Left ventricle myocardium inferior (tissue), 1 donor: ENCODE measurements at places on chromosomes 5 and 9. TPM values are rescaled to one million over a fixed set of nuclear protein-coding genes. Genes with fewer than 3 reads are reported as not detected.

The SPINK7 gene
- total RNA-seq: not detected

The IL13 gene
- total RNA-seq: not detected

The CTSV gene
- 0.14 TPM for total RNA-seq

The S1PR3 gene
- total RNA-seq: 26.8 TPM

The DMRT3 gene
- total RNA-seq: not detected

The ADAMTS2 gene
- total RNA-seq: 4.6 TPM

The IRX1 gene
- total RNA-seq: 0.16 TPM

The HRCT1 gene
- 6.2 TPM for total RNA-seq

The SPATA6L gene
- 0.96 TPM for total RNA-seq

The DMRTA1 gene
- total RNA-seq: 0.77 TPM

DNA sequence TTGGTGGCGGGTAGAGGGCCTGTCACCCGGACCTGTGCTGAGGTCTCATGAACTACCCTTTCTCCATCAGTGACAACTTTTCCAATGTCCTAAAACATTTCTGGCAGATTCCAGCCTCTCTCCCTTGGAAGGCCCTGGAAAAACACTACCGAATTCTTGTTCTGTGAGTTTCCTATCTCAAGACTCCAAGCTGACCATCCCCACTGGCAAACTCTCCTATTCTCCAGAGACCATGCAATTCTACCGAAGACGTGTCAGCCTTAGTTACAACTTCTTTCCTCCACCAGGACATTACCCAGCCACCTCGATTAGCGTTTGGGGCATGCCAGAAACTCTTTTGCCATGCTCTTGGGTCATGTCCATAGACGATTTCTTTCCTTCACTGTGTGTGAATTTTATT is 26.8 kb upstream of the GABRP start:
- H3K4me1 ChIP-seq: peaks cover 50% of the 10 kb centered on the region
- no peaks in the 10 kb centered on the region for H3K27me3 ChIP-seq
- H3K27ac ChIP-seq: peak overlapping the region; percentile 93
- H3K36me3 ChIP-seq: no peaks in the 10 kb centered on the region

DNA sequence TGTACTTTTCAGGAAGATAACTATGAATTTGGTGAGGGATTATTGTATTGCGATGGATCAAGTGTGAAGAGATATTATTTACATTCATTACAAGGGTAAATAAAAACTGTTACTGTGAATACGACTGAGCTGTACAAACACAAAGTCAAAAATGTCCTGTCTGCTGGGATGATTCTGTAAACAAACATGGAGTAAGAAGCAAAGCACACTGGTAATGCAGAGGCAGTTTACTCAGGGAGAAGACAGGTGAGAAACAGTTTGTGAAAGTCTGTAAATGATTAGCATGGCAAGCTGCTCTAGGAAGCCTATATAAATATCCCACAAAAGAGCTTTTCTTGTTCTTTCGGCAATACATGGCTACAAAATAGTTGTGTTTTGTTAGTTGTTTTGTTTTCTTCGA is 115.4 kb upstream of the GNA14 start:
- no peaks in the 10 kb centered on the region for H3K36me3 ChIP-seq
- H3K27ac ChIP-seq: no peak overlapping the region
- no peaks in the 10 kb centered on the region for H3K4me1 ChIP-seq
- DNase-seq: no peak
- H3K27me3 ChIP-seq: no peaks in the 10 kb centered on the region

- no peak overlapping the region for H3K27ac ChIP-seq
- no peaks in the 10 kb centered on the region for H3K36me3 ChIP-seq
- H3K4me1 ChIP-seq: no peaks in the 10 kb centered on the region
- no peak for DNase-seq
- peaks cover 23% of the 10 kb centered on the region for H3K27me3 ChIP-seq
Observed at GRCh38 chr9:87249029-87249428, 248.6 kb upstream of the DAPK1 start.

DNA sequence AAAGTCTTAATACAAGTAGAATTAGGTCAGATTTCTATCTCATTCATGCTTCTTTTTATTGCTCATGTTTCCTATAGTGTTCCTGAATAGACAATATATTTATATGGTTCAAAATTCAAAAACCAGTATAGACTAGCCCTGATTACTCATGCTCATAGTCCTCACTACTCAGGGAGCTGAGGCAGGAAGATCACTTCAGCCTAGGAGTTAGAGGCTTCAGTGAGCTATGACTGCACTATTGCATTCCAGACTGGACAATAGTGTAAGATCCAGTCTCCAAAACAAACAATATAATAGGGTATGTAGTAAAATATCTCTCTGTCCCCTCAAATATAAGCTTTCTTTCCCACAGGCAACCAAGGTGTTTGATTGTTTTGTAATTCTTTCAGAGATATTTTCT is 2.4 kb downstream of the ANKRD31 start:
- H3K27ac ChIP-seq: no peak overlapping the region
- no peak overlapping the region for H3K4me3 ChIP-seq
- H3K27me3 ChIP-seq: peaks cover 6% of the 10 kb centered on the region
- DNase-seq: no peak

DNA sequence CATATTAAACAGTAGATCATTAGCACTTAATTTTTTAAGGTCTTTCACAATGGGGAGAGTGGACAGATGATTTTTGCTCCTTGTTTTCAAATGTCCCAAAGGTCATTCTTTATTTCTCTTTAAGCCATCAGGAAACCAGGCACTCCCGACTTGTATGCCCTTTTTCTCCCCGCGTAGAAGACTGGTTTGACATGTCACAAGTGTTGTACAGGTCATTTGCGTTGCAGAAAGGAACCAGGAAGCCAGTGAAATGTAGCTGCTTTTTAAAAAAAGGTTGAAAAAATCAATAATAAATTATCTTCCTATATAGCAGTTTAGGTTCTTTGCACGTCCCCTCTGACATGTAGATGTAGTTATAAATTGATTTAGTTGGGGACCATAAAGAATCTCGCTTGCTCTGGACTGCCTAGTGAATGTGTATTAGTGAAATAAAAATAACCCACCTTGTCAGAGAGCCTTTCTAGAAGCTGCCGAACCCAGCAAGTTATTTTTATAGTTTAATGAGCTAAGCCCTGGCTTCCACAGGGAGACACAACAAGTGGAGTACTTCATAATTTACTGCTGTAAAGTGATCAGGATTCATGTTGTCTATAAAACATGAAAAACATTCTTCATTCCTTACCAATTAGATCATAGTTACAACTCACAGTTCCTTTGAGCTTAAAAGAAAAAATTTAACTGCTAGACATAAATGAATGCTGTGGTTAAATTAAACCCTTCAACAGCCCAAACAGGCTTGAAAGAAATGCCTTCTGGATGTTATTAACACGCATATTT is 404.6 kb downstream of the CSNK1G3 start:
- H3K36me3 ChIP-seq: no peaks in the 10 kb centered on the region
- H3K27me3 ChIP-seq: no peaks in the 10 kb centered on the region
- H3K4me1 ChIP-seq: peaks cover 15% of the 10 kb centered on the region

- DNase-seq: no peak
- H3K27me3 ChIP-seq: no peaks in the 10 kb centered on the region
- no peak overlapping the region for H3K4me3 ChIP-seq
- no peaks in the 10 kb centered on the region for H3K4me1 ChIP-seq
Observed at GRCh38 chr5:63602971-63603370, 359.3 kb downstream of the HTR1A start.

DNA sequence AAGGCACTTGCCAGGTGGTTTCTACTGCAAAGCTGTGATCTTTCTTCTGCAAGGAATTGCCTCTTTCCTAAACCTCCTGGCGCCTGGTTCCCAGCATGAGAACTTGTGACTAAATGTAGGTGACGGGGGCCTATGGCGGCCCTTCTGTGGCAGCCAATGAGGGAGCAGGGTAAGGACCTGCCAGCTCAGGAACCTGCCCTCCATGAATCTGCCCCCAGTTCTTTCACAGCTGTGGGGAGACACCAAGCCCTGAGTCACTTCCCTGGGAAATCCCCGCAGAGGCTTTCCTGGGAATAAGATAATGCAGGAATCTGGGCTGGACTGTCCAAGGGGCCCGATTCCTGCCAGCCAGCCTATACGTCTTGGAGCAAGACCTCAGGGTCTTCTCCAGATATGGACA is 56.7 kb upstream of the CTNNA1 start:
- H3K27ac ChIP-seq: no peak overlapping the region
- no peaks in the 10 kb centered on the region for H3K36me3 ChIP-seq
- H3K27me3 ChIP-seq: no peaks in the 10 kb centered on the region
- H3K4me1 ChIP-seq: peaks cover 27% of the 10 kb centered on the region

- H3K36me3 ChIP-seq: no peaks in the 10 kb centered on the region
- no peak overlapping the region for H3K4me3 ChIP-seq
- no peak overlapping the region for H3K27ac ChIP-seq
- no peak for DNase-seq
Observed at GRCh38 chr5:71976449-71976848, 130.8 kb upstream of the MAP1B start.

GRCh38 chr5:95704150-95704549 is 21.4 kb upstream of the SPATA9 start:
- no peaks in the 10 kb centered on the region for H3K4me1 ChIP-seq
- H3K27ac ChIP-seq: no peak overlapping the region
- H3K27me3 ChIP-seq: no peaks in the 10 kb centered on the region
- no peak for DNase-seq

GRCh38 chr9:138101444-138102234 is 224.1 kb downstream of the CACNA1B start:
- no peaks in the 10 kb centered on the region for H3K36me3 ChIP-seq
- H3K4me1 ChIP-seq: peaks cover 17% of the 10 kb centered on the region
- H3K27ac ChIP-seq: no peak overlapping the region
- DNase-seq: no peak

DNA sequence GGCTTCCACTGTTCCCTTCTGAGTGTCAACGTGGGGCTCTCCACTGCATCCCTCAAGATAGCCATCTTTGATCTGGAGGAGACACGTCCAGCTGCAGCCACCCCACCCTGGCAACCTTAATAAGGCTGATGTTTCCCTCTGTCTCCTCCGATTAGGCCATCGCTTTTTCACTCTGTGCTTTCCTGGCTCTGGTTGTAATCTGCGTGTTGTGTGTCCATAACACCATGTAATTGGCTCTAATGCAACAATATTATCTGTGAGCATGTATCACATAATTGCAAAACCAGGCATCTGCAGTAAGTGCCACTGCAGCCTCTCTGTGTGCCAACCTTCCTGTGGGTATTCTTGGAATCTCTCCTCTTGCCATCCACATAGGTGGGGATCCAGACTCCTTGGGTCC is 249.9 kb upstream of the PANK3 start:
- peaks cover 33% of the 10 kb centered on the region for H3K4me1 ChIP-seq
- H3K4me3 ChIP-seq: no peak overlapping the region
- DNase-seq: no peak
- H3K27ac ChIP-seq: no peak overlapping the region

GRCh38 chr9:17588395-17588794 is 9.5 kb downstream of the SH3GL2 start:
- peaks cover 5% of the 10 kb centered on the region for H3K4me1 ChIP-seq
- no peaks in the 10 kb centered on the region for H3K36me3 ChIP-seq
- no peaks in the 10 kb centered on the region for H3K27me3 ChIP-seq
- H3K4me3 ChIP-seq: no peak overlapping the region

DNA sequence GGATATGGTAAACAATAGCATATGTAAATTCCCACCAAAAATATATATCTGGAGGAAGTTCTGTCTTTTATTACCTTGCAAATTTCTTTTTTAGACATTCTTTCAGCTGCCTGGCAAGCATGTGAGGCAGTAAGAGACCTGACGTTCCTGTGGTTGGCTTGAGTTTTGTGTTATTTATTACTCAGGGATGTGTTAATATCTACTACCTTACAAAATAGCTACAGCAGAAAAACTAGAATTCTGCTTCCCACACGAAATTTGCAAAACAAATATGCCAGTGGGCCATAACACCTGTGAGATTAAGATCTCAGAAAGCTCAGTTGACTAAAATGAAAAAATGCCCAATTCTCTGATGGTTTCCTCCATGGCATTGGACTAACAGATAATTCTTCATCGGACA is 274.2 kb downstream of the TMEM167A start:
- H3K4me3 ChIP-seq: no peak overlapping the region
- no peak overlapping the region for H3K27ac ChIP-seq
- H3K36me3 ChIP-seq: no peaks in the 10 kb centered on the region
- H3K27me3 ChIP-seq: no peaks in the 10 kb centered on the region
- no peaks in the 10 kb centered on the region for H3K4me1 ChIP-seq

GRCh38 chr5:160497878-160498277 is 76.2 kb downstream of the PTTG1 start:
- no peaks in the 10 kb centered on the region for H3K36me3 ChIP-seq
- H3K4me3 ChIP-seq: no peak overlapping the region
- DNase-seq: no peak

- peak overlapping the region; percentile 28 for H3K27ac ChIP-seq
- no peaks in the 10 kb centered on the region for H3K27me3 ChIP-seq
- H3K36me3 ChIP-seq: no peaks in the 10 kb centered on the region
Observed at GRCh38 chr5:129243039-129243438, 148.5 kb downstream of the ISOC1 start.

- no peaks in the 10 kb centered on the region for H3K27me3 ChIP-seq
- DNase-seq: no peak
- H3K36me3 ChIP-seq: no peaks in the 10 kb centered on the region
- H3K4me1 ChIP-seq: no peaks in the 10 kb centered on the region
- H3K4me3 ChIP-seq: no peak overlapping the region
Observed at GRCh38 chr9:71383308-71383940, 262.0 kb upstream of the TRPM3 start.

- no peaks in the 10 kb centered on the region for H3K36me3 ChIP-seq
- peaks cover 51% of the 10 kb centered on the region for H3K4me1 ChIP-seq
- DNase-seq: peak; percentile 61
- no peak overlapping the region for H3K4me3 ChIP-seq
- no peaks in the 10 kb centered on the region for H3K27me3 ChIP-seq
Observed at GRCh38 chr5:171578049-171578828, 158.8 kb downstream of the FGF18 start.

GRCh38 chr5:144463481-144464223 is 293.0 kb downstream of the KCTD16 start:
- no peaks in the 10 kb centered on the region for H3K4me1 ChIP-seq
- H3K4me3 ChIP-seq: no peak overlapping the region
- H3K36me3 ChIP-seq: no peaks in the 10 kb centered on the region

DNA sequence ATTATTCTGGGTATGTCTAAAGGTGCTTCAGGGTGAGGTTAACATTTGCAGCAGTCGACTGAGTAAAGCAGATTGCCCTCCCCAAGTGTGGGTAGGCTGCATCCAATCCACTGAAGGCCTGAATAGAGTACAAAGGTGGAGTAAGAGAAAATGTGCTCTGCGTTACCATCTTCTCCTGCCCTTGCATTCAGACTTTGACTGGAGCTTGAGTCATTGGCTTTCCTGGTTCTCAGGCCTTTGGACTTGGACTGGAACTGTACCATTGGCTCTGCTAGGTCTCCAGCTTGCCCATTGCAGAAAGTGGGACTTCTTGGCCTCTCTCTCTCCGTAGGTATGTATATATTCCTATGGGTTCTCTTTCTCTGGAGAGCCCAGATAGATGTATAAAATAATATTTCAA is 120.9 kb upstream of the CNTLN start:
- H3K36me3 ChIP-seq: no peaks in the 10 kb centered on the region
- no peak overlapping the region for H3K4me3 ChIP-seq
- H3K27ac ChIP-seq: no peak overlapping the region
- DNase-seq: no peak
- no peaks in the 10 kb centered on the region for H3K27me3 ChIP-seq
- no peaks in the 10 kb centered on the region for H3K4me1 ChIP-seq
